A549 treated with CpdA at 1 μM for 4 hours (cell line): ENCODE measurements at places on chromosomes 7 and 10. TPM values are rescaled to one million over a fixed set of nuclear protein-coding genes. Genes with fewer than 3 reads are reported as not detected.

Gene PRTFDC1
- 16.0 to 20.5 TPM (median 17.5 TPM) in 5 replicates for total RNA-seq

Gene RAPGEF5
- 0.05 to 0.43 TPM (median 0.09 TPM) in 5 replicates for total RNA-seq

Gene ENKUR
- 0.09 to 0.29 TPM (median 0.22 TPM) in 4 of 5 replicates, not detected in the other for total RNA-seq

Gene RPEL1
- total RNA-seq, result 0.06 TPM in 1 of 5 replicates, not detected in the others

Gene CNTNAP2
- total RNA-seq, result 0.03 TPM in 1 of 5 replicates, not detected in the others

Gene HTR7
- 0.09 to 0.17 TPM (median 0.12 TPM) in 5 replicates for total RNA-seq

Gene ADGRA1
- total RNA-seq, result 0.02 to 0.05 TPM in 2 of 5 replicates, not detected in the others

Gene MAGI2
- total RNA-seq, result 0.29 to 0.41 TPM (median 0.38 TPM) in 5 replicates

Gene CH25H
- total RNA-seq, result 0.03 to 0.13 TPM (median 0.09 TPM) in 3 of 5 replicates, not detected in the others

Gene TMEM213
- total RNA-seq, result not detected in 5 replicates

Gene CXCL12
- total RNA-seq, result 0.11 to 0.23 TPM (median 0.16 TPM) in 5 replicates

Gene SEC31B
- total RNA-seq, result 2.2 to 3.1 TPM (median 2.5 TPM) in 5 replicates

Gene FBXO24
- total RNA-seq, result 0.14 to 0.60 TPM (median 0.35 TPM) in 5 replicates

Gene NPFFR1
- total RNA-seq, result not detected in 5 replicates

Gene POLR3A
- total RNA-seq, result 13.5 to 15.9 TPM (median 14.5 TPM) in 5 replicates

Gene TAS2R41
- not detected in 5 replicates for total RNA-seq

Gene CTTNBP2
- 0.16 to 0.58 TPM (median 0.39 TPM) in 5 replicates for total RNA-seq

Gene SUN1
- total RNA-seq, result 69.3 to 95.5 TPM (median 88.3 TPM) in 5 replicates

Gene GPNMB
- total RNA-seq, result 1.9 to 2.3 TPM (median 2.0 TPM) in 5 replicates

Gene CACNB2
- total RNA-seq, result not detected in 5 replicates

Gene ACSM6
- total RNA-seq, result not detected in 5 replicates

Gene PLAC9
- total RNA-seq, result 0.16 to 0.50 TPM in 2 of 5 replicates, not detected in the others

Gene HSPB1
- total RNA-seq, result 602 to 1,069 TPM (median 1,036 TPM) in 5 replicates

Gene ADAM22
- 0.14 to 0.55 TPM (median 0.24 TPM) in 5 replicates for total RNA-seq

Gene ANKRD2
- total RNA-seq, result 2.5 to 4.8 TPM (median 4.0 TPM) in 5 replicates

Gene DDX56
- total RNA-seq, result 107 to 146 TPM (median 128 TPM) in 5 replicates

Gene EVX1
- 0.03 to 0.09 TPM (median 0.07 TPM) in 3 of 5 replicates, not detected in the others for total RNA-seq

Gene AGAP3
- 54.6 to 71.6 TPM (median 67.0 TPM) in 5 replicates for total RNA-seq

Gene CTNNA3
- total RNA-seq, result not detected in 5 replicates

Gene CLRN3
- not detected in 5 replicates for total RNA-seq

Gene EGR2
- total RNA-seq, result 0.28 to 0.60 TPM (median 0.35 TPM) in 5 replicates

Gene LIPM
- not detected in 5 replicates for total RNA-seq

Gene ANKRD22
- 0.30 to 0.62 TPM (median 0.39 TPM) in 5 replicates for total RNA-seq

Gene THNSL1
- total RNA-seq, result 3.9 to 4.3 TPM (median 4.1 TPM) in 5 replicates

Gene CLCN1
- total RNA-seq, result 0.05 TPM in 1 of 5 replicates, not detected in the others

Gene PDK4
- total RNA-seq, result 3.8 to 6.7 TPM (median 4.9 TPM) in 5 replicates

Gene HOGA1
- 0.81 to 2.0 TPM (median 1.3 TPM) in 5 replicates for total RNA-seq

Gene ZP3
- total RNA-seq, result 18.4 to 22.7 TPM (median 20.0 TPM) in 5 replicates

Gene ACTL6B
- total RNA-seq, result not detected in 5 replicates

Gene NOS3
- 0.18 to 0.47 TPM (median 0.34 TPM) in 5 replicates for total RNA-seq

Gene NPSR1
- not detected in 5 replicates for total RNA-seq

Gene EMX2
- 0.05 TPM in 1 of 5 replicates, not detected in the others for total RNA-seq

Gene AOAH
- 0.05 TPM in 1 of 5 replicates, not detected in the others for total RNA-seq

Gene PLA2G12B
- total RNA-seq, result not detected in 5 replicates

Gene AMPH
- total RNA-seq, result 0.02 to 0.12 TPM in 2 of 5 replicates, not detected in the others

Gene TAS2R4
- 0.06 to 0.26 TPM (median 0.12 TPM) in 5 replicates for total RNA-seq

Gene ZNF775
- total RNA-seq, result 4.3 to 7.4 TPM (median 6.8 TPM) in 5 replicates

Gene VIPR2
- total RNA-seq, result not detected in 5 replicates

Gene ELN
- 0.07 to 0.13 TPM (median 0.09 TPM) in 4 of 5 replicates, not detected in the other for total RNA-seq

Gene FANK1
- 3.1 to 3.8 TPM (median 3.7 TPM) in 5 replicates for total RNA-seq

Gene CYTH3
- 19.6 to 23.2 TPM (median 21.4 TPM) in 5 replicates for total RNA-seq

Gene ZNF438
- 1.7 to 2.2 TPM (median 1.8 TPM) in 5 replicates for total RNA-seq

Gene DDX50
- total RNA-seq, result 32.2 to 46.7 TPM (median 35.3 TPM) in 5 replicates
